ENCODE measurements at places on chromosomes 4 and X.

- DNase-seq, result no peak
Measured at GRCh38 chr4:12636191-12636590, 847.9 kb downstream of the RAB28 start.

DNA sequence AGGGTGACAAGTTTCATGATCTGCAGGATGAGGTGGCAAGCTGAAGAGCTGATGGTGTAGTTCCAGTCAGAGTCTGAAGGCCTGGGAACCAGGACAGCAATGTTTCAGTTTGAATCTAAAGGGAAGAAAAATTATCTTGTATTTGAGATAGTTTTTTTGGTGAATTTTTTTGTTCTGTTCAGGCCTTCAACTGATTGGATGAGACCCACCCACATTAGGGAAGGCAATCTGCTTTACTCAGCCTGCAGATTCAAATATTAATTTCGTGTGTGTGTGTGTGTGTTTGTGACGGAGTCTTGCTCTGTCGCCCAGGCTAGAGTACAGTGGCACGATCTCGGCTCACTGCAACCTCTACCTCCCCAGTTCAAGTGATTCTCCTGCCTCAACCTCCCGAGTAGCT, 22.1 kb upstream of the SMIM14 start:
- no peak for DNase-seq

- DNase-seq, result no peak
Measured at GRCh38 chr4:69038582-69038981, 57.7 kb upstream of the UGT2B7 start.

- DNase-seq, result peak; percentile 21
Measured at GRCh38 chr4:118224243-118224829, 128.5 kb downstream of the PRSS12 start.

GRCh38 chrX:79375340-79375739, 8.2 kb upstream of the ITM2A start:
- no peak for DNase-seq

DNA sequence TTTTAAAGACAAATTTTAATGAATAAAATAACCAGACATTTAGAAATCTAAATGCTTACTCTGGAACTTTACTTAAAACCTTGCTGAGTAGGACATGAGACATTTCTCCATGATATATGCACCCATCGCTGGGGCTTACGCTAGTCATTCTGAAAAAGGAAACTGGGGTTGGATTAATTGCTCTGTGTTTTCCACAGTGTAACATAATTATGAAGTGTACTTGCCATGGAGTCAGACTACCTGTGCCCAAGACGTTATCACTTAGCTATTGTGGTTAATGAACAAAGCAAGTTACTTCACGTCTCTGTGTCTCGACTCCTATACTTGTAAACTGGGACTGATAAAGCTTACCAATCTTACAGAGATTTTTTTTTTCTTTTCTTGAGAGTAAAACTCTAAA, 47.8 kb downstream of the SHISA3 start:
- DNase-seq, result no peak

DNA sequence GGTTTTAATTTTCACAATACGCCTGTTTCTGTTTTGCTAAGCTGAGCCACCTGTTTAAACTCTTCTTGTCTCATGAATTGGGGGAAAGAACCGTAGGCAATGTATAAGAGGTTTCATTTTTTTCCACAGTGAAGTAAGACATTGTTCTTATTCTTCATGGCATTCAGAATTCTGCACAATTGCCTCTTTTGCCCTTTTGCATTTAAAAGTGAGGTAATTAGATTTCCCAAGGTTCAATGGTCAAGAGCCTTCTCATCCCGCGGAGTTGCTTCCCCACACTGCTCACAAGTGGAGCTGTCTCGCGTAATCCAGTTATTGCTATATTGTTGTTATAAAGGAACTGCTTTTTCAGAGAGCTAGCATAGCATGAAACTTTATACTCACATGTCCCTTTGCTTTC, 90.9 kb upstream of the SPRY1 start:
- no peak for DNase-seq

- no peak for DNase-seq
Measured at GRCh38 chr4:184267206-184267608, 49.5 kb upstream of the ENPP6 start.

DNA sequence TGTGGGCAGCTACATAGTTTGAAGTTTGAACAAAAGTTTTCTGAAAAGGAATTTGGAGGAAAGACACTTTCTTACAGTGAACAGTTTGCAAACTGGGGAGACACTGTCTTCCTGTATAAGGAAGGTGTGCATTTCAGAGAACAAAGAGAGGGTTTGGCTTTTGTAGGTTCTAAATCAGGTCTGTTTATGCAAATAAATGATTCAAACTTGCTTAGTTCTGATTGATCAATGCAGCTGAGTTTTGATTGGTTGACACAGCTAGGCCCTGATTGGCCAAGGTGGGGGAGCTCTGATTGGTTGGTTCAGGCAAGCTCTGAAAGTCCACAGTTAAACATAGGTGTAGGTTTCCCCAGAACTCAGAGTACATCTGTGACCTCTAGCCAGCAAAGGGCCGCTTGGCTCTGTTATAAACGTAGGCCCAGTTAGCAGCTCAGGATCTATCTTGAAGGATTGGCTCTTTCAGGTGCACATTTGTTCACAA, 63.0 kb upstream of the ENPP6 start:
- DNase-seq, result peak; percentile 63

- DNase-seq, result no peak
Measured at GRCh38 chr4:147284935-147285334, 196.0 kb upstream of the EDNRA start.

DNA sequence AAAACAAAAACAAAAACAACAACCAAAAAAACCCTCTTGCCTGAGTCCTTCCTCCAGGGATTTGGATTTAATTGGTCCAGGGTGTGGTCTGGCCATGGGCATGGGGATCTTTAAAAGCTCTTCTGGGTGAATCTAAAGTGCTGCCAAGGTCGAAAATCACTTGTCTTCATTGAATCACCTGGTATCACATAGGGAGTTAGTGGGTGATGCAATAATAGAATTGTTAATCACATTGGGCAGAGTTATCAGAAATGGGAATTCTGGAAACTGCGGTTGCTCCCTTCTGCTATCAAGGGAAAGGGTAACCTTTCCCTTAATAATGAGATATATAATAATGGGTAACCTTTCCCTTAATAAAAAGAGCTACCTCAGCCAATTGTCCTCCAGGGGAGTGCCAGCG, 267.9 kb upstream of the KLF3 start:
- no peak for DNase-seq

DNA sequence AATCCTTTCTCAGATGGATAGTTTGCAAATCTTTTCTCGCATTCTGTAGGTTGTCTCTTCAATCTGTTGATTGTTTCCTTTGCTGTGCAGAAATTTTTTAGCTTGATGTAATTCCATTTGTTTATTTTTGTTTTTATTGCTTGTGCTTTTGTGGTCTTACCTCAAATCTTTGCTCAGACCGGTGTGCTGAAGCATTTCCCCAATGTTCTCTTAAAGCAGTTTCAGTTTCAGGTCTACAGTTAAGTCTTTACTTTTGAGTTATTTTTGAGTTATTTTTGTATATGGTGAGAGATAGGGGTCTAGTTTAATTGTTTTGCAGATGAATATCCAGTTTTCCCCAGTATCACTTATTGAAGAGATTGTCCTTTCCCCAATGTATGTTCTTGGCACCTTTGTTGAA, 18.2 kb upstream of the SLC25A14 start:
- no peak for DNase-seq

DNA sequence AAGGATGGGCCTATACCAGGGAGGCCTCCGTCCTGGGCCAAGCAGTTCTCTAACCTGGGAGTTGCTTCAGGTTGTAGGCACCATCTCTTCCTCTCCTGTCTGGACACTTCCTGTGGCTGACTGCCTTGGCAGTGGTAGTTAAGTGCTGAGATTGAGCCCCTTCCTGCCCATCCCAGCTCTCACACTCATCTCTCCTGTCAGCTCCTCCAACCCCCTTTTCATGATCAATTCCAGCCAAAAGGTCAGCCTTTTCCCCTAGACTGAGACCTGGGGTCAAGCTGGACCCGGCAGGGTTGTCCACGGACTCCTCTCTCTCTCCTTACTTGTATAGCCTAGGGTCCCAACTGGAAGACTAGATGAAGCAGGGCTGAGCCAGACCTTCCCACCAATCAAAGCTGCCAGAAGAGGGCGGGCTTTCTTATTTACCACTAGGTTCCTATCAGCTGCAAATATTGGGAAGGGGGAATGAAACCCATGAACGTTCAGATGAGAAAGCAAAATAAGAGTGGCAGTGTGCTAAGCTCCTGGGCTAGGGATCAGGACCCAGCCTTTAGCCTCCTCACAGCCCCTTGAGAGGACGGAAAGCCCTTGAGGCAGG, 34.5 kb downstream of the KDM5C start:
- no peak for DNase-seq

DNA sequence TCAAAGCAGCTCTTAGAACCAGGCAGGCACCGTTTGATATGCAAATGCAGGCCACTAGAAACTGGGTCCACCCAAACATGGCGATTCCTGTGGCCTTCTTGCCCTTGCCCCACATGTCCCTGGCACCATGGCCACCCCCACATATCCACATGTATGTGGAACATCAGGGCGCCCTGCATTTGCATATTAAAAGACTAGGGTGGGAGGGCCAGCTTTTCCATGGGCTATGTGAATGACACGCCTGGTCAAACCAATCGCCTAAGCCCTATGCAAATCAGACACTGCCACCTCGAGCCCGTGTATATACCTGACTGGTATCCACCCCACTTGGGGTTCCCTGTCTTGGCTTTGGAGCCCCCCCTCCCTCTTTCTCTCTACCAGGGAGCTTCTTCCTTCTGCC, 107.0 kb downstream of the ABLIM2 start:
- no peak for DNase-seq

DNA sequence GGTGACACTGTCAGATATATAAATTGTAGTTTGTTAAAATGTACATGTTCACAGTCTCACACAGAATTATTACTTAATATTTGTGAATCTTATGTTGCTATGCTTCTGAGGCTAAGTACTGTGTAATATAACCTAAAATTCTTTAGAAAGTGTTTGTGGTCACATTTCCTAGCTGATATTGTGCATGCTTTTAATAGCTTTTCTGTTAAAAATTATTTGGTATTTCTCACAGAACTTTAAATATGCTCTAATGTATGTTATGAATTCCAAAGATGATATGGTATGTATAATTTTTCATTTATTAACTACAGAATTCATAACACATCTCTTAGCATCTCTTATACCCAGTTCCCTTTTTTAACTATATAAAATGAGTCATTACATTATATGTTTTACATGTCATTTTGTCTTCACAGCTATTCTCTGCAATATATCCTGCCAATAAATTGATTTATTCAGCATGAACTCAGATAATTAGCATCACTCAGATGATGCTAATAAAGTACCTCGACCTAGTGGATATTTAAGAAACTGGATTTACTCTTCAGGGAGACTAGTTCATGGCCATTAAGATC, 9.3 kb downstream of the PTPN13 start:
- no peak for DNase-seq

GRCh38 chr4:88527787-88528186, 4.2 kb upstream of the PYURF start:
- no peak for DNase-seq

DNA sequence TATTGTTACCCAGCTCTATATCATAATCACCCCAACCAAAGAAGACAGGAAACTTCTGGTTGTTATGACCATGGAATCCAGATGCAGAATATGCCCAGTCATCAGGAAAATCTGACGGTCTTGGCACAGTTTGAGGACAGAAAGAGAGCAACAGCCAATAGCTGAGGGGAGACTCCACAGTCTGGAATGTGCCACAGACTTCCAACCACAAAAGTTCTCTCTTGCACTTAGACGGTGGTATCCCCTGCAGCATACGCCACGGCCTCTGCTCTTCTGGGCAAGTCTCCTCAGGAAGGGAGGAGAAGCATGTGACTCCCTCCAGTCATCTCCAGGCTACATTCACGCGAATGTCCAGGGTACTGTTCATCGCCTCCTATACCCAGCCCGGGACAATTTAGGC, 18.4 kb downstream of the ZNF827 start:
- DNase-seq, result no peak

DNA sequence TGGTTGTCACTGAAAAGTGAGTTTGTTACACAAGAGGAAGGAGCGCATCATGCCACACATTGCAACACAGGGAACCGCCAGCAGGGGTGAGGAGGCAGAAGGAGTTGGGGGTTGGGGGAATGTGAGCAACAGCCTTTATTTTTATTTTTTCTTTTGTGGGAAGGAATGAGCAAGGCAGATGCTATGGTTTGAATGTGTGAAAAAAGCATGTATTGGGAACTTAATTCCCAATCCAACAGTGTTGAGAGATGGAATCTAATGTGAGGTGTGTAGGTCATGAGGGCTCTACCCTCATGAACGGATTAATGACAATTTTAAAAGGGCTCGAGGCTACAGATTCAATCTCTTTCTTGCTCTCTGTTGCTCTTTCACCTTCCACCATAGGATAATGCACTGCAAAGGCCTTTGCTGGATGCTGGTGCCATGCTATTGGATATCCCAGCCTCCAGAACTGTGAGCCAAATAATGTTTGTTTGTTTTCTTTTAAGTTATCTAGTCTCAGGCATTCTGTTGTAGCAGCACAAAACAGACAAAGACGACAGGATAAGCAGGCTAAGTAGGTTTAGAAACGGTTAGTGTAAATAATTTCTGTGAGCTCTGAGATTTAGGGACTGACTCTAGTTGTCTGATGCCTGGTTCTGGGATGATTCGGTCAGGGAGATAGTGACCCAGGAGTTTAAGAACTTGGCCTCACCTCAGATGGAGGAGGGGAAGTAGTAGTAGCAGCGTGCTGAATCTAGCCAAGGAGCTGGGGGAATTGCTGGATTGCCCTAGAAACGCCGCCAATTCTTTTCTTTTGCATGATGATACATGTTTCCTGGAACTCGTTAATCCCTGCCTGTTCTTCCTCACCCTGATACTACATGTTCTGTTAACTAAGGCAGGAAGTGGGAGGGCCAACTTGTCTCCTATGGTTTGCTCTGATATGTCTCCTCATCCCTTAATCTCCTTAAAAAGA, 156.6 kb upstream of the CTSO start:
- DNase-seq, result no peak

DNA sequence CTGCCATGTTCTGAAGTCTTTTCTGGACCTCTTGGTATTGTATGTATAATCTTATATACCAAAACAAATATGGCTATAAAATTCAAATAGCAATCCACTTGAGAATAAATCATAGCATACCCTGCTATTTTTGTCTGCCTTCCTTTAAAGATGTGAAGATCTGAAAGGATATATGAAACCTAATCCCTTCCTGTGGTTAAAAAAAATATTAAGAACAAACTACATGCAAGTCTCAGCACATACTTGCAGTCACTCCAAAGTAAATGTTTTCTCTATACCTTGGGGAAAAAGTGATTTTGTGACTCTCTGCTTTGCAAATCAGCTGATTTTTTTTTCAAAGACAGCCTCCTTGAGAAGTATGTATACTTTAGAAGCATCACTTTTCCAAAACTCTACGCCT, 322.9 kb downstream of the ANKRD50 start:
- DNase-seq, result no peak

DNA sequence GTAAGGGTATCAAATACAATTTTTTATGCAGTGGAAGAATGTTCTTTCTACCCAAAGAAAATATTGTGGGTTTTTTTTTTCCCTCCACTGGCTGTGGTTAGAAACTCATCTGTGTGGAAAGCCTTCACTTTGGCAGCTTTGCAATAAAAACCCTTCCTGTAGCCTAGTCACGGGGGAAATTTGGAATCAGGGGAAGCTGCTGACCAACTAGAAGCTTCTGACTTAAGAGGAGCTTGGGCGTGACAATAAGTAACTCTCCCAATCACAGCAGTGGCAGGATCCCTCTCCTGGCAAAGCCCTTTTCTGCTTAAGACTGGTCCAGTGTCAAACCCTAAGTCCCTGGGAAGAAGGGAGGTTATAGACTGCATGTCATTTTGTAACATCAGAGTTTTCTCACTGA, 87.9 kb downstream of the LRRC66 start:
- DNase-seq, result no peak
